ENCODE measurements at places on chromosomes 4 and X.

GRCh38 chrX:107675823-107676555, 47.7 kb downstream of the PRPS1 start:
- DNase-seq, result no peak

- DNase-seq, result no peak
These were observed 14.2 kb upstream of the FGF16 start for GRCh38 chrX:77433001-77433400.

- DNase-seq, result no peak
These were observed 39.7 kb downstream of the CLDN2 start for GRCh38 chrX:106959901-106960300.

- no peak for DNase-seq
These were observed 137.2 kb downstream of the SMIM20 start for GRCh38 chr4:26051240-26051639.

- DNase-seq, result peak; percentile 25
These were observed 816.4 kb upstream of the FRG1 start for GRCh38 chr4:189124149-189124758.

GRCh38 chr4:2911868-2912267, 51.3 kb downstream of the NOP14 start:
- DNase-seq, result no peak

- DNase-seq, result no peak
These were observed 64.8 kb downstream of the PCDH18 start for GRCh38 chr4:137467537-137467936.
